NCI-H2081 treated with DMSO at 0.1 percent for 48 hours (cell line): ENCODE measurements at places on chromosomes 7 and 10.

DNA sequence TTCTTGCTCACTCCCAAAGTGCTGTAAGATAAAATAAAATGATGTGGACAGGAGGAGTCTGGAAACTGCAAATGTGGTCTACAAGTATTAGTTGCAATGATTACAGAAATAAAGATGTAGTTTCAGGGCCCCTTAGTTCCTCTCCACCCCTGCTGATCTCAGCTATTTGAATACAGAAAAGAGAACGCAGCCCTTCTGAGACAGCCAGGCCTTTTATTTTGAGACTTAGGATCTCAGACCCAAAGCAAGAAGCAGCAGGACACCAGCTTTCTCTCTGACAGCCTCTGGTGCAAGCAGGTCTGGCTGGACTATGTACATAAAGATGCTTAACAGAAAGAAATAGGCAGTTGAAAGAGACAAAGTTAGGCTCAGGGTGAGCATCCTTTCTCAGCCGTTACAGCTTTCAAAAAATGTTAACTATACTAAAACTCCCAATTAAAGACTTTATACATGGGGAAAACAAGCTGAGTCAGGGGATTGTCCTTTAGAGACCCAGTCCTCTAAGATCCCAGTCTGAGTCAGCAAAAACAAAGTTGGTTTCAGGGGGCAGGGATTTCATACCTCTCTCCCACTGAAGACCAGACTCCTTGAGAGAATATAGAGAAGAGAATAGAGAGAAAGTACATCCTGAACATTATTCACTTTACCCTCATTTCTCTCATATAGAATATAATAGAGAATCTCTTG lies 220.4 kb downstream of the TMEM178B start:
- DNase-seq = no peak

- no peak for DNase-seq
Measured at GRCh38 chr7:57364933-57365710, 84.9 kb upstream of the ZNF716 start.

DNA sequence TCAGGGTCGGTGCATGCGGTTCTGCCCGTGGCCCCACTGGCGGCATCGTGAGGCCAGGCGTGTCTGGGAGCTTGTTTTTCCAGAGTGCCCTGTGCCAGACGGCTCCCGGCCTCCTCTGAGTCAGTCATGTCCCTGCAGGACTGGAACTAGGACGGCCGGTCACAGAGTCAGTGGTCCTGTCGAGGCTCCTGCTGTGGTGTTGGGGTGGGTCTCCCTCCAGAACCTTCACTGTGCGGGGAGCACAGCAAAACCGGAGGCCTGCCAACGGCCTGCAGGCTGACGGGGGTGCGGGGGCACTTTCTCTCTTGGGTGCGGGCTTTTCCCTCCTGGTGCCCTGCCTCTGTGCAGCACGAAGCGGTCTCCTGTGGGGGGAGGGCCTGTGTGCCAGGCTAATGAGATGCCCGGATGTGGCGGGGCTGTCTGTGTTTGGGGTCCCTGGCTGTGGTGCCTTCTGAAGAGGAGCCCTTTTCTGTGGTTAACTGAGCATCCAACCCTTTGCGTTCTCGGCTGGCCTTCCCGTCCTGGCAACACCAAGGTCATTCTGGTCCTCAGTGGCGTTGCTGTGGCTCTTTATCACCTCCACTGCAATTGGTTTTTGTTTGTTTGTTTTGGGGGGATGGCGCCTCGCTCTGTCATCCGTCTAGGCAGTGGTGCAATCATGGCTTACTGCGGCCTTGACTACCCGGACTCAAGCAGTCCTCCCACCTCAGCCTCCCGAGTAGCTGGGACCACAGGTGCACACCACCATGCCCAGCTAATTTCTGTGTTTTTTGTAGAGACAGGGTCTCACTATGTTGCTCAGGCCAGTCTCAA lies 8.0 kb downstream of the GET4 start:
- DNase-seq = no peak

DNA sequence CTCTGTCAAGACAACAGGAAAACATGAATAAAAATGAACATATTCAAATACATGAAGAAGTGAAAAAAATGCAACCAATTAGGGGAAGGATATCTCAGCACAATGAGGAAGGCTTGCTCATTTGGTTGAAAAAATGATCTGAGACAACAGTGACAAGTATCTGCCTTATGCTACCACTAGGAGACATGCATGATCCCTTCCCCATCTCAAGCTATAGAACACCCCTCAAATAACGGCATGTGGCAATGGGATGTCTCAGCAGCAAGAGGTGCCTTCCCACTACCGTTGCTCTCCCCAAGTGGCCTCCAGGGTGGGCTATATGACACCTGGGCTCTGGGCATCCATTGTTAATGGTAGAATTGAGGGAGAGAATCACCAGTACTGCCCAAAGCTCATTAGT lies 98.1 kb upstream of the RSU1 start:
- DNase-seq = no peak

DNA sequence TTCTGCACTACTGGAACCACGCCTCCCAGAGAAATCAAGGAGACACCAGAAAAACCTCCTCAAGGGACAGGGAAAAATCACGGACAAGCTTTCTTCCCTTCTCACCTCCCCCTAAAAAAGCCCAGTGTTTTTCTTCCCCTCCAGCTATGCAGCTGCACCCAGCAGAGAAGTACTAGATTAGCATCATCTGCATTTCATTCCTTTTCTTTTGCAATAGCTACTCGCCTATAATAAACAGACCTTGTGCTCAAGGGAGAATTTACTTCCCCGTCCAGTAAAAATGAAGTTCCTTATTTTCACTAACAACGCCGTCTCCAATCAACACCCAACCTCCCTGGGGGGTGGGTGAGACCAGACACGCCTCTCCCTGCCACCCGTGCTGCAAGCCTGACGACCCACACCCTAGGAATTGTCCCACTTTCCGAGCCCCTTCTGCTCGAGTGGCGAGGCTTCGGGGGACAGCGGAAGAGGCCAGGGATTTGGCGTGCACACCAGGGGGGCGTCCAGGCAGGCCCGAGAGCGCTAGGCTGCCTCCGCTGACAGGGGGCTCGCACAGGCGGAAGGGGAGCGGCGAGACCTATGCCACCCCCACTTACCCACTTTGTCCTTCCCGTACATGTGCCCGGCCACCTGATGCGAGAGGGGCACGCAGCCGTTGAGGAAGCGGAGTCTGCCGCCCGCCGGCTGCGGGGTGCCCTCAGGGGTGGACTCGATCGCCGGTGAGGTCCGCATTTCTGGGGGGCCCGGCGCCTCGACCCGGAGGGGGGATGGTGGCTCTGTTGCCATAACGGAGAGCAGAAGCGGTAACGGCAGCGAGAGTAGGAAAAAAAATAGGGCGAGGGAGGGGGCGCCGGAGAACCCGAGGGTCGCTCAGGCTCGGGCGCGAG lies 625 bp downstream of the IPMK start:
- no peak for DNase-seq

GRCh38 chr7:139650429-139651100 lies 127.1 kb downstream of the CLEC2L start:
- DNase-seq = no peak

GRCh38 chr10:80684259-80684658 lies 146.6 kb downstream of the SH2D4B start:
- DNase-seq = no peak

GRCh38 chr7:11707606-11708193 lies 124.3 kb downstream of the THSD7A start:
- no peak for DNase-seq

- DNase-seq = no peak
Measured at GRCh38 chr7:155867280-155867679, 55.0 kb upstream of the SHH start.

- DNase-seq = no peak
Measured at GRCh38 chr10:48444266-48444665, 137.8 kb downstream of the MAPK8 start.

GRCh38 chr10:86439544-86439943 lies 72.9 kb upstream of the GRID1 start:
- DNase-seq = no peak

GRCh38 chr7:42011846-42012245 lies 225.2 kb downstream of the GLI3 start:
- DNase-seq = no peak

GRCh38 chr10:106761906-106762305 lies 402.6 kb downstream of the SORCS1 start:
- no peak for DNase-seq

- DNase-seq = no peak
Measured at GRCh38 chr7:95102662-95103061, 195.3 kb downstream of the PPP1R9A start.

- DNase-seq = no peak
Measured at GRCh38 chr10:80528185-80528700, 9.5 kb upstream of the SH2D4B start.

- DNase-seq = no peak
Measured at GRCh38 chr7:40135317-40135610, 459 bp downstream of the SUGCT start.

DNA sequence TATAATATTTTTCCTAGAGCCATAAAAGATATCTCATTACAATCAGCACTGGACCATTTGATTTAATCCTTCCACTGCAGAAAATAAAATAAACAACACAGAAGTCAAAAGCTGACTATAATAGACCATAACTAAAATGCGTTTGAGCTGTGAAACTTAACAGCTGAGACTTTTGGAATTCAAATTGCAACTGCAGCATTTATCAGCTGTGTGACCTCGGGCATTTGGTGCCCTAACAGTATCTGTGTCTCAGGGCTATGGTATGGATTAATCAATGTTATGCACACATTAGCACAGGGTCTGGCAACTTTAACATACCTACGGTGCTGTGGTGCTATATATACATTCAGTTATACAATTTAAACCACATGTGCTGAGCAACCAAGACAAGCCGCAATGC lies 160.1 kb downstream of the COL28A1 start:
- DNase-seq = no peak

- DNase-seq = no peak
Measured at GRCh38 chr10:97887399-97887798, 37.8 kb downstream of the GOLGA7B start.

DNA sequence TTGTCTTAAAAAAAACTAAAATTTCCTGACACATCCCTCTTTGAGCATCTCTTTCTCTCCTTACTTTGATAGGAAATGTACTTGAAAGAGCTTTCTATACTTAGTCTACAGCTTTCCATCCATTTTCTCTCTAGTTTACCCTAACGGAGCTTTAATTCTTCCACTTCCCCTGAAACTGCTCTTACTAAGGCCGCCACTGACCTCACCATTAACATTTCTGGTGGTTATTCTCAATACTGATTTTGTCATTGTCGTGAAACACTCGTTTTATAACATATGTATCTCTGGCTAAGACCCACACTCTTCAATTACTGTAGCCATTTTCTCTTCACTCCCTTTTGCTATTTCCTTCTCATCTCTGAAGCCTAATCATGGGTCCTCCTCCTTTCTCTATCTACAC lies 262.0 kb upstream of the FERD3L start:
- no peak for DNase-seq

DNA sequence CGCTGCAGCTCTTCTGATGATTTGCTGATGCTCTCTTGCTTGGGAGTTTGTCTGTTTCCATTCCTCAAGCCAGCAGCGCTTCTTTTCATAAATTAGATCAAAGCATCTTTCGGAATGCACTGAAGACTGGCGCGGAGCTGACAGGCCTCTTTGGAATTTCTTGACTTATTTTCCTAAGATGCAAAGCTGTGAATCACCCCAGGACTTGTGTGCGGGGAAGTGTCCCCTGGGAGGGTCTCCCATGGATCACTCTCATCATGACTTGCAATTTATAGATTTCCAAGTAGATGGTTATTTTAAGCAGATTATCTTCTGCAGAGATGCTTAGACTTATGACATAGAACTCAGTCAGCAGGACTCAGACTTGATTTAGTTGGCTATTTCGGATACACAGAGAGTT lies 467.2 kb downstream of the TCERG1L start:
- DNase-seq = no peak

GRCh38 chr7:33707427-33707826 lies 197.9 kb upstream of the BMPER start:
- no peak for DNase-seq
